Neural progenitor cell (in vitro differentiated cells): ENCODE measurements at places on chromosomes 3 and 15.

GRCh38 chr15:79811406-79812405 is 85.1 kb downstream of the MTHFS start:
- DNase-seq: no peak

DNA sequence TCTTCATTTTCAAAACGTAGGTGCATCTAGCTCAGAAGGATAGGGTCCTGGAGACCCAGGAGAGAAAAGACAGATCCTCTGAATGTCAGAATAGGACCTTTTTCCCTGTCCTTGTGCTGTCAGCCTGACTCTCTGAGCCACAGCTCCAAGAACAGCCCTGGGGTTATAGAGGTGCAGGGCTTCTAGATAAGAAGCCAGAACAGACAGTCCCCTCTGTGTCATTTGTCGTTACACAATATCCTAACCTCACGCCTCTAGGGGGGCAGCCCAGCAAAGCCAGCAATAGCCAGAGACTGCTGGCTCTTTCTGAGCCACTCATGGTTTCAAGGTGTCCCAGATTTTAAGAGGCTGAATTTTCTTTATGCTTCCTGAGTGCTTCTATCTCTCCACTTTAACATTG is 153.2 kb upstream of the THBS1 start:
- no peak for DNase-seq

DNA sequence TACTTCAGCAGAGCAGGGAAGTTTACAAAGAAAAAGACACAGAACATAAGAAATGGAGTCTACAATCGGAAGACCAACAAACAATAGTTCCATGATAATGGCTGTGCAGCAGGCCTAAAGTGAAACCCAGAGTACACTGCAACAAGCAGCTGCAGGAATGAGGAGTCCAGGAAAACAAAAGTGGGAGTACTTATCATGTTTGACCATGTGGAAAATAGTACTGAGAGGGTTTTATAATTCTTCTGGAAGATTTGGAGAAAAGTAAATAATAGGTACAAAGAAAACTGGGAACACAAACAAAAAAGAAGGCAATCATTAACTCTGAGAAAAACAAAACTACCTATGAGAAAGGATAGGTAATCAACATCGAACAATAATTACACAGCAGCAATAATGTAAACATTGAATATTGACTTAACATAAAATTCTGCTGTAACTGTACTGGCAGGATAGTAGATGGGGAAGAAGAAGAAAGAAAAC is 87.5 kb downstream of the NEK10 start:
- DNase-seq: no peak

GRCh38 chr3:3172627-3173026 is 6.9 kb downstream of the CRBN start:
- DNase-seq: no peak

- no peak for DNase-seq
Measured at GRCh38 chr15:63054985-63055384, 12.4 kb downstream of the TPM1 start.

DNA sequence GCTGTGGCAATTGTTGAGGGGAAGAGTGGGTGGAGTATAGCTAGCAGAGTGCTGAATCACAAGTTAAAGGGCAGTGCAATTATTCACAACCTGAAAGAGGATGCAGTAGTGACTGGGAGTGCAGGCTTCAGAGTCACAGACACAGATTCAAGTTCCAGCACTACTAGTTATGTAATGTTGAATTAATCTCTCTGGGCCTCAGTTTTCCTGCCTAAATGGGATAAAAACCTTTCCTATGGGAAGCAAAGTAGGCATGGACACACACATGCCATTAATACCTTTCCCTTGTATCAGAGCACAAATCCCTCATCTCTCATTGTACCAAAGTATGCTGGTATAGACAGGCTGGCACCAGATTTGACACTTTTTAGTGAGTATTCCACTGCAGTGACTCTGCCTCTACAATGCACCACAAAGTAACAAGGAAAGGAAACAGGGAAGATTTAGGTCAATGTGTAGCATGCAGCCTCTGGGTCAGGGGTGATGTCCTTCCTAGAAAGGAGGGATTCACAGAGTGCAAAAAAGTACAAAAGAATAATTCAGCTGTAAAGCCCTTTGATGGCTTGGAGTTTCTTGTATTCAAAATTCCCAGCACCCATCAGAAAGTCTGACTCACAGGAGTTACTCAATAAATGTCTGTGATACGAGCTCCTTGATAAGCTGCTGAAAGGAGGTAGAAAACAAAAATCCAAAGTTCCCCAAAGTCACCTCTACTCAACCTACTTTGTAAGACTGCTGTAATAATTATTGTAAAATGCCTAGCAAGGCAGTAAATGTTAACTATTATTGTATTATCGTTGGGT is 507.5 kb upstream of the TGFBR2 start:
- peak; percentile 18 for DNase-seq

- peak; percentile 95 for DNase-seq
Measured at GRCh38 chr3:45224824-45225464, 1.1 kb downstream of the TMEM158 start.

- DNase-seq: no peak
Measured at GRCh38 chr15:25789616-25789999, 73.5 kb downstream of the ATP10A start.

DNA sequence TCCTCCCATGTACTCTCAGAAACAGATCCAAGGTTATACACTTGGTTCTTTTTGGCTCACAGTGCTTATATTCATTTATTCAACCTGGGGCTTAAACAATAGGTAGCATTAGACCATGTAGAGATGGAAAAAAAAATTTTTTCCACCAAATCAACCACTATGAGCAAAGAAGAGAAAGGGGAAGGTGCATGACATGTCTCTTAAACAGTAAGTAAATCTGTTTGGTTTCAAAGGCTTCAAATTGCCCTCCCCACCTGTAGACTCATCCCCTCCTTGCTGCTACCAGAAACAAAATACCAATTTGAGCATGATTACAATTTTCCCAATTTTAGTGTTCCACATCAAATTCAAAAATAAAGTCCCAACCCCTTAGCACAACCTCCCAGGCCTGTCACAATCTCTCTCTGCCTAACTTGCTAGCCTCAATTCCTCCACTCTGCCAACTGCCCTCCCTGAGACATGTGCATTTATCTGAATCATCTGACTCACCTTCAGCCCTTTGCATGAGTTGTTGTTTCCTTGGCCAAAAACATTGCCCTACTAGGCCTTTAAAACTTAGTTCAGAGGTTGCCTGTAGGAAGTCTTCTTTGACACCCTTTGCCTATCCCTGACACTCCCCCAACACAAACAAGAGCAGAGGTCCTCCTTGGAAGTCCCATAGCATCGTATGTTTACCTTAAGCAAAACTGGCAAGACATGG is 30.3 kb upstream of the TSC22D2 start:
- no peak for DNase-seq

DNA sequence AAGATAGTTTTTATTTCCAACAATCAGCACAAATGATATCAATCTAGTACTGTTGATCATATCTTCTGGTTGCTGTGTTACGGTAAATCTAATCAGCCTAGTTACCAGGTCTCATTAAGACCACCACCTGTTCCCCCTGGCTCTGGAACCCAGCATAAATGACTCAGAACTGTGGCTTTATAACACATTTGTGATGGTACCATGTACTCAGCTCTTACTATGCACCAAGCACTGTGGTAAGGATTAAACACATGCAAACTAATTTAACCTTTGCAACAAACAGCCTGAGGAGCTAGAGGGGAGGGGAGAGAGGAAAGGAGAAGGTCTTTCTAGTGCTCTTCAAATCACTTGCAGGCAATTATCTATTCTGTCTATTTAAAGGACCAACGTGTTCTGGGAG is 173.9 kb upstream of the LMCD1 start:
- no peak for DNase-seq

GRCh38 chr3:99925584-99926230 is 108.0 kb downstream of the CMSS1 start:
- no peak for DNase-seq

- no peak for DNase-seq
Measured at GRCh38 chr3:101216710-101217465, 103.5 kb downstream of the IMPG2 start.

DNA sequence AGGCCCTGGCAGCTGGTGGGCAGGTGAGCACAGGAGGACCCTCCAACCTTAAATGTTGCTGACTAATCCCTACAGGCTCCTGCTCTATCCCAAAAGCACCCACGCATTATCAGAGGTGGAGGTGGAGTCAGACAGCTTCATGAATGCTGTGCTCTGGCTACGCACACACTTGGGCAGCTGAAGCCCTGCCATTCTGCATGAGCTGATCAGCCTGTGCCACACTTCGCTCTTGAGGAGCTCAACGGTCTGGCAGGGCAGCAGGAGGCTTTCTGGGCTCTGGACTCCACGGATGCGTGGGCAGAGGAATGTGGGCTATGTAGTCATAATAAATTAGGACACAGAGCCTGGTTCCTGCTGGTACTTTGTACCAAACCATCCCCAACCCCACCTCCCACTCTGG is 6.1 kb downstream of the MST1 start:
- no peak for DNase-seq

- DNase-seq: no peak
Measured at GRCh38 chr3:109257269-109257668, 59.0 kb downstream of the DPPA2 start.
